ENCODE measurements at places on chromosomes 3 and 15. TPM values are rescaled to one million over a fixed set of nuclear protein-coding genes. Genes with fewer than 3 reads are reported as not detected.

The VPS39 gene
- total RNA-seq, result 56.4 TPM

DNA sequence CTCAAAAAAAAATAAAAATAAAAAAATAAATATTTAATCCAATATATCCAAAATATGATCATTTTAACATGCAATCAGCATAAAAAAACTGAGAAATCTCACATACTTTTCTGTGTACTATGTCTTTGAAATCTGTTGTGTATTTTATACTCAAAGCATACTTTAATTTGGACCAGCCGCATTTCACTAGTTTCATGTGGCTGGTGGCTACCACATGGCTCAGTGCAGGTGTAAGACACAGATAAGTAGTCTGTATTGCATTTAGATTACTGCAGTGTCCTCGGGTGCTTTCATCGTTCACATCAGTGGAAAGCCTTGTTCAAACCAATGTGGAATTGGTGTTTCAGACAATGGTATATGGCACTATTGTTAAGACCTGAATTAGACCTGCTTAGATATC is 11.0 kb downstream of the CRTC3 start:
- H3K36me3 ChIP-seq, result no peaks in the 10 kb centered on the region
- H3K4me1 ChIP-seq, result peaks cover under 1% of the 10 kb centered on the region
- no peak for DNase-seq
- no peak overlapping the region for H3K4me3 ChIP-seq
- no peak overlapping the region for H3K27ac ChIP-seq

- no peaks in the 10 kb centered on the region for H3K36me3 ChIP-seq
- DNase-seq, result no peak
- H3K27ac ChIP-seq, result no peak overlapping the region
- no peak overlapping the region for H3K4me3 ChIP-seq
- H3K4me1 ChIP-seq, result no peaks in the 10 kb centered on the region
- H3K27me3 ChIP-seq, result no peaks in the 10 kb centered on the region
These were observed 110.3 kb downstream of the MYLK start for GRCh38 chr3:123773681-123774431.

DNA sequence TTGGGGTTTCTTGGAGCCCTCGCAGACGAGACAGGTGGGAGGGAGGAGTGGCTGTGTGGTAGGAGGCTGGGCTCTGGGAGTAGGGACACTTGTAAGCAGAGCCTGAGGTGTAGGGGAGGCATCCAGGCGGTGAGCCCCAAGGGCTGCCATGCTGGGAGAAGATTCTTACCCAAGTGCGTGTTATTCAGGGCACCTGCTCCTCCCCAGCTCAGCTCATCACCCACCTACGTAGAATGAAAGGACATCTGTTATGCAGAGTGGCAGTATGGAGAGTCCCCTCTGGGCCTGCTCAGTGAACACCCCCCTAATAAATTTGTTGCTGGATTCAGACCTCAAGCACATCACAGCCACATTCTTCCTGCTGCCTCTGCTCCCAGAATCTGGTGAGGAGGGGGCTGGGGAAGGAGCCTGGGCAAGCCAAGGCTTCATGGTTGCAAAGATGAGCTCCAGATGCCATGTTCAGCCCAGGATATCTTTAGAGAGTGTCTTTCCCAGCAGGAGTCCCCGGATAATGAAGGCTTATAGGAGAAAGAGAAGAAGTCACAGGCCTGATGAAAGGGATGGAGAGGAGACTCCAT is 261.8 kb downstream of the EPHB1 start:
- no peak overlapping the region for H3K27ac ChIP-seq
- no peak overlapping the region for H3K4me3 ChIP-seq
- no peaks in the 10 kb centered on the region for H3K4me1 ChIP-seq
- DNase-seq, result no peak
- H3K27me3 ChIP-seq, result no peaks in the 10 kb centered on the region

- H3K27ac ChIP-seq, result no peak overlapping the region
- peaks cover 8% of the 10 kb centered on the region for H3K27me3 ChIP-seq
- H3K36me3 ChIP-seq, result no peaks in the 10 kb centered on the region
- DNase-seq, result no peak
These were observed 35.0 kb upstream of the FOXP1 start for GRCh38 chr3:71618538-71618937.

Data from cardiac muscle cell (in vitro differentiated cells and primary cell).